ENCODE measurements at places on chromosomes 5 and 9. TPM values are rescaled to one million over a fixed set of nuclear protein-coding genes. Genes with fewer than 3 reads are reported as not detected.

The TPPP gene
- 0.17 TPM for total RNA-seq

The IFNA2 gene
- not detected for total RNA-seq

The DEPDC1B gene
- 17.9 TPM for total RNA-seq

The NRARP gene
- total RNA-seq: 0.55 TPM

The CCL28 gene
- total RNA-seq: 26.6 TPM

DNA sequence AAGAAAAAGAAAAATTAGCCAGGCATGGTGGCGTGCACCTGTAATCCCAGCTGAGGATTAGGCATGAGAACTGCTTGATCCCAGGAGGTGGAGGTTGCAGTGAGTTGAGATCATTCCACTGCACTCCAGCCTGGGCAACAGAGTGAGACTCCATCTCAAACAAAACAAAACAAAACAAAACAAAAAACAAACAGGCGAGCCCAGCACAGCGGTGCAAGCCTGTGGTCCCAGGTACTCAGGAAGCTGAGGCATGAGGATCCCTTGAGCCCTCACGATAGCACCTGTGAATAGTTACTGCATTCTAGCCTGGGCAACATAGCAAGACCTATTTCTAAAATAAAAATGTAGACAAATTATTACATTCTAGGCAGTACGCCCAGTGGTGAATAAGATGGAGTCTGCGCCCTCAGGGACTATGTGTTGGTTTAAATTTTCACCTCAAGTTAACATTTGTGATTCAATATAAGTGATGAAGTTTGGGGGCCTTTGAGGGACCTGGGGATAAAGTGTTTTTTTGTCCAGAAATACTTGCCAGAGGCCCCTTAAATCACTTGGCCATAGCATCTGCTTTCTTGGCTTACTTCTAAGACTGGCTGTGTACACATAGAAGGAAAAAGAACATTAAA lies 3.4 kb upstream of the GAPVD1 start:
- DNase-seq: no peak

DNA sequence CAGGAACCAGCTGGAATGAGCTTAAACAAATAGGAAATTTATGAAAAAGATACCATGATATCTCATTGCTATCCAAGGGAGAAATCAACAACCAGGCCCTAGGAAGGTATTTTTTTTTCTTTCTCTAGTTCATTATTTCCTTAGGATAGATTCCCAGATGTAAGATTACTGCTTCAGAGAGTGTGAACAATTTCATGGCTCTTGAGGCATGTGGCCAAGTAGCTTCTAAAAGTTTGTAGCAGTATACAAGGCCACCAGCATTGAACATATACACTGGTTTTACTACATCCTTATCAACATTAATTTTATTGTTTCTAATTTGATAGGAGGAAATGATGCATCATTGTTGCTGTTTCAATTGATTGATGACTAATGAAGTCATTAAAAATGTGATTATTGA lies 201.2 kb downstream of the SREK1 start:
- no peak for DNase-seq

DNA sequence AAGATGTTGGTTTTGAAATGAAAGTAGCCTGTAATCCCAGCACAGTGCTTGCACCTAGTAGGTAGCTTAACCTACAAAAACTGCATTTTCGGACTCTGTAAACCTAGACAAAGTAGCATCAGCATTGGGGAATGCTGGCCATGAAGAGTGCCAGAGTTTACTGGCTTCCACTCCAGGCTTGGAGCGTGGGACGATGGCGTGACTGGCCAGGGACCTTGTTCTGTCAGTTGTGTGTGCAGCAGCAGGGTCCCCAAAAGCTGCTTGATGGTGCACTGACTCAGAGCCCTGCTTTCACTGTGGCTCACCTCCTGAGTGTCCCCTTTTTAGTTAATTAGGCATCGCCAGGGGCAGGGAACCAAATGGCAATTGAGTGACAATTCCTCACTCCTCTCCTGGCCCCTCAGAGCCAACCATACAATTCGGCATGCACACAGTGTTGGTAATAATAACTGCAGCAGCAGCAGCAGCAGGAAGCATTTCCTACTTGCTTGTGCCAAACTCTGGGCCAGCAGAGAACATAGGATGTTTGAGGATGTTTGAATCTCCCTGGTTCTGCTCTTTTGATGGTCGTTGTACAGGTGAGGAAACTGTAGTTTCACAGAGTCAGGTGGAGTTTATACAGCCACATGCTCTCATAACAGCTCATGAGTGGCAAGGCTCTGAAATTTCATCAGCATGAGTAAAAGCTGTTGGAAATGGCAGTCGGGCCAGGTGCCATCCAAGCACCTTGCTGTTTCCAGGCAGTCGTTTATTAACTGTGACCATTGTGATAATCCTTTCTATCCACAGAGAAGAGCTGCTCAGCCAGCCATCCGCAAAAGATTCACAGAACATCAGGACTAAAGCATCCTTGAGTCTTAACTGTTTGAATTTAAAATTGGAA lies 4.2 kb downstream of the UBE2QL1 start:
- DNase-seq: no peak

DNA sequence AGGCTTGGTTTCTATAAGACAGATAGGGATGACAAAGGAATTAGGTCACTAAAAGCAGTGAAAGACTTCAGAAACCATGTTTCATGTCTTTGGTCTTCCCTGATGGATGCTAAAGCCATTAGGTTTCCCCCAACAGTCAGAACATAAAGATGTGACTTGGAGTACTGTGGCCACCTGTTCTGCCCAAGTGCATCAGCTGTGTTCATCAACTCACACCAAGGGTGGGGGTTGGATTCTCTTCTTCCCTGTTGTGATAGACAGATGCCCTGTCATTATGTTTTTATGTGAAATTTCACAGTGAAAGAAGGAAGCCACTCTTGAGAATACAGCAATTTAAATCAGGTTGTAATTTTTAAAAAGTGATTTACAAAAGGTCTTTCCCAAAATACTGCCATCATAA lies 196.8 kb downstream of the SH3GL2 start:
- no peak for DNase-seq

GRCh38 chr9:130680836-130681768 lies 12.5 kb upstream of the EXOSC2 start:
- DNase-seq: peak; percentile 63
